ENCODE measurements at places on chromosomes 2 and 18.

GRCh38 chr2:24107-24506 lies 22.2 kb downstream of the FAM110C start:
- DNase-seq: no peak

DNA sequence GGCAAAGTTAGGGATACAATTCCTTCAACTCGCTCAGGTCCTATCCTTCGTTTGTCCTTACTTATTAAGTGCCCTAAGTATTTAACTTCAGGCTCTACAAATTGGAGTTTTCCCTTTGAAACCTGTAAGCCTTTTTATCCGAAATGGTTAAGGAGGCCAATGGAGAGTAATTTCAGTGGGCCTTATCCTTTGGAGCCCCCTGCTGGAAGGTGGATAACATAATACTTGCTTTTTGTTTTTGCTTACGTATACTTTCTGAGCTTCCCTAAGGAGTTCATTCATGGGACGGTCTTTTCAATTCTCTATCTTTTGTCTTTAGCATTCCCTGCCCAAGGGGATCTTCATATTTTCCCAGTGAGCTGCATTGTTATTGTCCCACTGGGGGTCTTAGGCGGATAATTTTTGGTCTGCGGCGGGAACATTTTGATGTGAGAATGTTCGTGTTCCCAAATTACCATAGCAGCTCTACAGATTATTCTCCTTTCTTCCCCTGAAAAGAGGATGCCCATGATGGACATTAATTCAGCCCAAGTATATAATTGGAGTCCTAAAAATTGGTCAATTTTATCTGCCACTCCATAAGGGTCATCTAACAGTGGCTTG lies 34.4 kb upstream of the TRAPPC8 start:
- no peak for DNase-seq

DNA sequence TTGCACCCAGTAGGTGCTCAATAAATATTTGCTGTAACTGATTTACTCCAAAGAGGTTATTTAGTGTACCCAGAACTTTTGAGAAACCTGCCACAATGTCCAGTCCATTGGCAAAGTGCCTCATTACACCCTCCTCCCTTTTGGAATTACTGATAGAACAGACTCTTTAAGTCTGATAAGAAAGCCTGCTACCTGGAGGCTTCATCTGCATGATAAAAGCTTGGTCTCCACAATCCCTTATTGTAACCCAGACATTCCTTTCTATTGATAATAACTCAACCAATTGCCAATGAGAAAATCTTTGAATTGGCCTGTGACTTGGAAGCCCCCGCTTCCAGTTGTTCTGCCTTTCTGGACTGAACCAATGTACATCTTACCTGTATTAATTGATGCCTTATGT lies 281.2 kb upstream of the FBXO11 start:
- no peak for DNase-seq

DNA sequence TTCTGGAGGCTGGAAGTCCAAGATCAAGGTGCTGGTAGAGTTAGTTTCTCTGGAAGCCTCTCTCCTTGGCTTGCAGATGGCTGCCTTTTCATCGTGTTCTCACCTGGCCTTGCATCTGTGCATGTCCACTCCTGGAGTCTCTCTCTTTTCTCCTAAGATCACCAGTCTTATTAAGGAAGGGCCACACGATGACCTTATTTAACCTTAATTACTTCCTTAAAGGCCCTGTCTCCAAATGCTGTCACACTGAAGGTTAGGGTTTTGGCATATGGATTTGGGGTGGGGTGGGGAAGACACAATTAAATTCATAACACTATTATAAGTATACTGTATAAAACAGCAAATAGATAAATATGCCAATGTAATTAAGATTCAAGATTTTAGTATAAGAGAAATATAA lies 402.4 kb upstream of the HS6ST1 start:
- no peak for DNase-seq

DNA sequence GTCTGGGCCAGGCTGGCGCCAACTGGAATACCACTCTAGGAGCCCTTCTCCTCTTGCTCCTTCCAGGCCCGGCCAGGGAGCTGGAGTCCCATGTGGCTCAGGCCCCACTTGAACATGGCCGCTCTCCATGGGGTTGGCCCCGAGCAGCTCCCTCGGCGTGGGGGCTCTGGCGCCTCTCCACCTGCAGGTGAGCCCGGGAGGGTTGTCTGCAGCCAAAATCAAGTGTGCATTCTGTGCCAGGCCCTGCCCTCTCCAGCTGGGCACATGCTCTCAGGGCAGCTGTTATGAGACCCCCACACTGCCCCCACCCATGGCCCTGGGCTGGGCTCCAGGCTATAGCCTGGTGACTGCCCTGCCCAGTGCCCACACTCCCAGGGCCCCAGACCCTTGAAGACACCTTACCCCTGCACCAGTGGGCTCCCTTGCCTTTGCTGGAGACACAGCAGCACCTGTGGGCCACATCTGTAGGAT lies 45.8 kb upstream of the HS6ST1 start:
- DNase-seq: no peak

GRCh38 chr2:25068217-25068616 lies 26.3 kb downstream of the EFR3B start:
- DNase-seq: no peak

- DNase-seq: no peak
Measured at GRCh38 chr2:160352500-160352899, 141.1 kb downstream of the RBMS1 start.

DNA sequence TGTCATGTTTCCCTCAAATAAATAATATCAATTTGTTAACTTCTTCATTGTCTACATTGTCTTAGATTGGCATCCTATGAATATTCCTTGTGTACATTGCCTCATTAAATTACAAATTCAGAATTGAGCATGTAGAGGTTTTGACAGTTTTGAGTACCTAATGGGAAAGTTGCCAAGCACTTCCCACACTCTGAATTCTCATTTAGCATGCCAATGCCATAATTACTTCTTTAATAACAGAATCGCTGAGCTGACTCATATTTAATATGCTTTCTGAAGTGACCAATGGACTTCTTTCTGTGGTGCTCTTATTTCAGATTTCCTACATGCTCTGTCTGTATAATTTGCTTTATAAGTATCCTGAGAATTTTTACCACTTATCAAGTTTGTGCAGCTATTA lies 114.4 kb upstream of the NOL4 start:
- no peak for DNase-seq

DNA sequence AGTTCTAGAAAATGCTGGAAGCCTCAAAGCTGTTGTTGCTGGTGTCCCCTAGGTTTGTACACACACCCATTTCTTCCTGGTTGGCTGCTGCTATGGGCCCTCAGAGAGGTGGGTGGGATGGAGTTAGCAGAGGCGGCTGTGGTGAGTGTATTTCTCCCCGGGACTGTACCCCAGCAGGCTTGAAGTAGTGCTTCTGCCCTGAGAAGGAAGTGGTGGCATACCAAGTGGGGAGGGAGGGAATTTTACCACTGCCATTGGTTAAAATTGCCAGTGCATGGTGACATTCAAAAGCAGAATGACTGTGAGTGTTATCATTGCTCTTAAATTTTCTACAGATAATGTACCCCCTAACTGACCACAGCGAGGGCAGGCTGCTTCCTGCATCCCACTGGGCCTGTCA lies 125.6 kb upstream of the CAPN13 start:
- DNase-seq: no peak

DNA sequence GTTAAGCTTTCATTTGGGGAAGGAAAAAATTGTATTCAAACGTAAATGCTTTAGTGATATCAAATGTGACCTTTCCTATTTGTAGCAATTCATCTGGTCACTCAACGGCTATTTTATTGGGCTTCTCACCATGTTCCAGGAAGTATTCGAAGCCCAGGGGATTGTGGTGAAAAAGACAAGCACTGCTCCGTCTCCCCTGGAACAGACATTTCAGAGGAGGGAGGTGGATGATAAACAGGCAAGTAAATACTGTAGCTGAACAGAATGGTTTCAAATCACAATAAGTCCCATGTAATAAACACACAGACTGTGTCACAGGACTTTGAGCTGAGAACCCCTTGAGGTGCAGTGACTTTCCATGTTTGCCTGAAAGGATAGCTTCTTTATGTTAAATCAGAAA lies 464.7 kb upstream of the HNRNPA3 start:
- DNase-seq: no peak

DNA sequence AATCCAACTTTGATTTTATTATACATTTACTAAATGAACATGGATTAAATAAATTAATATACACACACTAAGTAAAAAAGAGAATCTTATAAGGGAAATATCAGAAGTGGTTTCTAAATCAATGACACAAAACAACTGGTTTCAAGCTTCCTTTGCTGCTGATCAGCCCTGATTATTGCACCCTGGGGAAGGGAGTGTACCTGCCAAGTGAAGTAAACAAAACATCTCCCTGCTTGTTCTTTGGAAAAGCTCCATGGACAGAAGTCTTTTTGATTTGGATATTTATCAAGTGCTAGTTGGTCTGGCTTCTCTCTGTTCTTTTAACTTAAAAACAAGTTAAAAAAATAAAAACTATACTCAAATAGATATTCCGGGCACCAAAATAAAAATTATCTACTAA lies 190.1 kb downstream of the PDE11A start:
- no peak for DNase-seq

DNA sequence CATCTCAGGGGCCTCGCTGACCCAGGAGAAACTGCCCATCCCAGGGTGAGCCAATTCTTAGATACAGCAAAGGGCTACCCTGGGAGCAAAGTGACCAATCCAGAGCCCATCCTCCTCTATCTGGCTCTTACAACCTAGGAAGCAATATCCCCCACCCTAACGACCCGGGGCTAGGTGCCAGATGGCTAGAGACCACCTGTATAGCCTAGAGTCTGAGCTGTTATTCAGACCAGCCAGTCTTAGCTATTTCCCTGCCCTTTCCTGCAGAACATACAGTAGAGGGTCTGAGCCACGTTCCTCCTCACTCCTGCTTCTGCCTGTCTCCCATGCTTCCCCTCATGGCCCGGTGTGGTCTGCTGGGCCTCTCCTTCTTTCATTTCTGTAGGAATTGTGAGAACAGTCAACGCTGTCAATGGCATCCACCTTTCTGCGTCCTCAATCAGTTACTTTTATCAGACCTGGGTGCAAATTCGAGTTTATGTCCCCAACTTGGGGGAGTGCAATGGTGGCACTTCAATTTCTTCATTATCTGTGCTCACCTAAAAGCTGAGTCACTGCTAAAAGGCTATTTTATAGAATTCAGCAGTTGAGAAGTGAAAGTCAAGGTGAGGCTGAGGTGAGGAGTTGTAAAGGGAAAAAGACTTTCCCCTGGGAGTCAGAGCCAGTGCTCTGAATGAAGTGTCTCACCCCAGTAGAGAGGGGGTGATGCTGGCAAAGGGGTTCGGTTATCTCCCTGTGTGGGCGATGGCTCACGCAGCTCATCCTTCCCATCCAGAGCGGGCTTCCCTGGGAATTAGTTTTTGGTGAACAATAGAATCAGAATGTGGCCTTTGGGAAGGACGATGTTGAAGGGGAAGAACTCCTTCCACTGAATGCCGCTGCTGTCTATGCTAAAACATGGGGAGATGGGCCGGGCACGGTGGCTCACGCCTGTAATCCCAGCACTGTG lies 42.4 kb downstream of the LONRF2 start:
- DNase-seq: no peak

DNA sequence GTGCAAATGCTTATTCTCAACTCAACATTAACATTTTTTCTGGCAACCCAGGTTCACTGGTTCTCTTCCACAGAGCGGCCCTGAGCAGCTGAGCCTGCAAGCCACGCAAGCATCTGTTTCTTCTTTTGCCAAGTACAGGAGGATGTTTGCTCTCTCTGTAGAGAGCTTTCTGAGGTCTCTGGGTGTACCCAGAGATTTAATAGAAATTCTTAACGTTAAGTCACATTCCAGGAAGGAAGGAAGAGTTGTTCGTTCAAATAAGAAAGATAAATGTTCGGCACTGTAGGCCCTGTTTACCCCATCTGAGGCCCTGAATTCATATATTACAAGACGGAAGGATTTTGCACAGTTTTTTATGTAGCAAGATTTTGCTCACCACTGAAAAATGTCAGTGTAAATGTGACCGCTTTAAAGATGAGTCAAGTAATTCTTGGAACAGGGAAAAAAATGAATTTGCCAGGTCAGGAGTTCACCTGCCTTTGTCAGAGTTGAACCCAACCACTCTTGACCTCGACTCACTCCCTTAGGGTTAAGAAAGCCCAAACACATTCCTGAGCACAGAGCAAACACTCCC lies 30.1 kb downstream of the KCTD18 start:
- DNase-seq: no peak

GRCh38 chr2:187360286-187360685 lies 87.8 kb downstream of the CALCRL start:
- no peak for DNase-seq

DNA sequence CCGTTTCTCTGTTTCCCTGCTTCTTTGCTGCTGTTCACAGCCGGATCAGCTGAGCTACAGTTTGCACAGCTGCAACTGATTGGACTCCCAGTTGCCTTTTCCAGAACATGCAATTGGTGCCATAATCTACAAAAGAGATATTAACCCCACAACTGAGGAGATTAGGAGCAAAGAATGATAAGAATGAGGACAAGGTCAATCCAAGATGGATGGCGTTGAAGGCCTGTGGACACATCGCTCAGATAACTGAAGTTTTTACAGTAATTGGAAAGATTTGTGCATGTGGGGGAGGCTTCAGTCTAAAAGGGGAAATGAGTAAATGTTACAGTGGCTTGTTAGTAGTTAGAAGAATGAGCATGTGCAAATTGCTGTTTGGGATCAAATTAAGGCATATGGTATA lies 263.2 kb downstream of the TGIF1 start:
- DNase-seq: no peak

- no peak for DNase-seq
Measured at GRCh38 chr2:1653956-1654695, 90.2 kb downstream of the PXDN start.

DNA sequence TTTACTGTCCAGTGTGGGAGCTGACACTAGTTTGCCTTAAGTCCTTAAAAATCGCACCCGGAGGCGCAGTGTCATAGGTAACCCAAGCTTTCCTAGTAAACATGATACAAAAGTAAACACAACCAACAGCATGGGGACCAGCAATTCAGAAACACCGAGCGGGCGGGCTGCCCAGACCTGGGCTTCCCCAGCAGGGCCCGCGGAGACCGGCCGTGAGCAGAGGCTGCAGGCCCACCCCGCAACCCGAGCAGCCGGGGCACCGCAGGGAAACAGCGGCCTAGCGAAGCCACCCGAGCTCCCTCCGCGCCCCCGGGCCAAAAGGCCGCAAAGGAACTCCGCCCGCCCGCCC lies 296 bp downstream of the TTC21B start:
- no peak for DNase-seq

- DNase-seq: no peak
Measured at GRCh38 chr2:241873081-241873802, 3.7 kb downstream of the RTP5 start.

- DNase-seq: no peak
Measured at GRCh38 chr2:37865640-37866039, 59.4 kb upstream of the RMDN2 start.

- no peak for DNase-seq
Measured at GRCh38 chr2:30968660-30969397, 161.6 kb upstream of the CAPN13 start.

DNA sequence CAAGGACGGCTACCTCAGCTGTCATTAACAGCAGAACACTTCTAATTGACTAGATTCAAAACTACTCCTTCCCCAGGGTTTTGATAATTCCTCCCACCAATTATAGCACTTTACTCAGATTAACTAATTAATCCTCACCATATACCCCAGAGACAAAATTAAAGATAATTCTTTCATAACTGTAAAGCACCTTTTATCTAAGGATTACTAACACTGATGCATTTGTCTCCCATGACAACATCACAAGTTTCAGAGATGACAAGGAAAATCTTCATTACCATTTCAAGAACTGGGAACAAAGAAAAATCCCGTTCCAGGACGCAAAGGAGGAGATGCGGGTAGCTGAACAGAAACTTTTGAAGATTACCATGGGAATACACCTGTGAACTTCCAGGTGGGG lies 129.4 kb upstream of the ITGA6 start:
- DNase-seq: no peak

- DNase-seq: no peak
Measured at GRCh38 chr18:75280427-75281280, 70.1 kb downstream of the TSHZ1 start.
